ENCODE measurements at places on chromosomes 12 and 14.

- DNase-seq, result no peak
Measured at GRCh38 chr12:29691161-29691854, 92.4 kb downstream of the TMTC1 start.

GRCh38 chr12:80165746-80166145 is 66.4 kb downstream of the OTOGL start:
- no peak for DNase-seq

DNA sequence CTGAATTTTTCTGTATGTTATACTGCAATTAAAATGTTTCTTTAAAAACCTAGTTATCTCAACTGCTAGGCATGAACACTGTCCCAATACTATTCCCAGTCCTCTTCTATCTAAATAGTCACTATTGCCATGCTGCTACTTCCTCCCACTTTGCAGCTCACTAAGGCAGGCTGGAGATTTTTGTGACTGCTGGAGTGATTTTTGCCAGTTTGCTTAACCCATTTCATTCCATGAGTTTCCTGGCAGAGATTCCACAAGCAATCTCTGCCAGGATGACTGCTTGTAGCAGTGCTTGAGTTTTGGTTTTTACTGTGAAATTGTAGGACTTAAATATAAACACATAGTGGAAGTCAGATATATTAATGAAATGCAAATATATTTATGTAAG is 80.8 kb downstream of the BHLHE41 start:
- DNase-seq, result no peak

DNA sequence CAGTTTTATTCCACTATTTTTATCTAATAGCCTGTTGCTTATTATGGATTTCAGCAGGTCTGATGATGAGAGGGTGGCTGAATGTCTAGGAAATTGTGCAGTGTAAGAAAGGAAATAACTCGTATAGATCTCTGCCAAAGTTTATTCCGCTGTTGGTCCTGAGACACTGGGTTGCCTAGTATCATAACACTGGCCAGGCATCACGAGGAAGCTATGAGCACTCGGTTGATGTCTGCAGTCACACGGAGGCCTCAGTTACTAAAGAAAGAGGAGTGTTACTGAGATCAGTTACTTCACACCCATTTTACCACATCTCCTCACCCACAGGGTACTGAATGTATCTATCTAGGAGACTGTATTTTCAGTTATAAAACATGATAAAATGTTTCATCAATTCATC is 21.9 kb downstream of the BHLHE41 start:
- no peak for DNase-seq

DNA sequence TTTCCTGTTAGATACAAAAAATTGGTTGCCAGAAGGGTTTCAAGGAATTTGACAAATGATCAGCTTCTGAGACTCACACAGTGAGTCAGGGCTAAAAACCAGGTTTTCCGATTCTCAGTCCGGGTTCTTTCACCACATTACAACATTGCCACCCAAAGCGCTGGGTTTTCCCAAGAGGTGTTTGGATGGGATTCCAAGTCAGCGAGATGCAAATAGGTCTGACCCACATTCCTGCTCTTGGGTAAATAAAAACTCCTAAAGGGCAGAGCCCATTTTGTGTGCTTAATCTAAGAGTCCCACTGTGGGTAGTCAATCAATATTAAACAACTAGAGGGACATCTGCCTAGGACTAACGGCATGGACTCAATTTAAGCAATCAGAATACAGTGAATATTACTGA is 5.4 kb upstream of the RIC8B start:
- DNase-seq, result no peak

DNA sequence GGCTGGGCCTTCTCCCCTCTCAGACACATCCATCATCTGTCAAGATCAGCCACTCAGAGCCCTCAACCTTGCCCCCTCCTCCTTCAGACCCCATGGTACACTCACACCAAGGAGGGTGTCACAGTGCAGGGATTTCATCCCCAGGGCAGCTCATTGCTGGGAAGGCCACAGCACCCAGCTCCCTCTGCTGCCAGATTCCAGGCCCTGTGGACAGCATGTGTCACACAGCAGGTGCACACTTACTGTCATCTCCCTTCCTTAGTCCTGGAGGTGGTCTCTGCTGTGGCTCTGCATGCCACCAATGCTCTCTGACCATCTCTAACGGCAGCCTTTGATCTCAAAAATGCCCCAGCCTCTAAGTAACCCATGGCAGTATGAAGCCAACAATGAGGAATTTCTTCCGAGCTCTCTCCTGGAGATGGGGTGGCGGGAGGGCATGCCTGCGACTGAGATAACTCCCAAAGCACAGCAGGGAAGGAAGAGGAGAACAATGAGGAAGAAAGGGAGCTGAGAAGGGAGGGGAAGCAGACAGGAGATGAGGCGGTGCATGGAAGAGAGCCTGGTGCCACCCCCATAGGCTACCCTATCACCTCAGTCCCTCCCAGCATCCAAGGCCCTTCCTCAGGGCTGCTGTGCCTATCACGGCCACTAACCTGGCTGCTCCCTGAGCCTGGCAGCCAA is 101.0 kb downstream of the SINHCAF start:
- no peak for DNase-seq

GRCh38 chr12:107903341-107904061 is 129.0 kb downstream of the ASCL4 start:
- DNase-seq, result no peak

DNA sequence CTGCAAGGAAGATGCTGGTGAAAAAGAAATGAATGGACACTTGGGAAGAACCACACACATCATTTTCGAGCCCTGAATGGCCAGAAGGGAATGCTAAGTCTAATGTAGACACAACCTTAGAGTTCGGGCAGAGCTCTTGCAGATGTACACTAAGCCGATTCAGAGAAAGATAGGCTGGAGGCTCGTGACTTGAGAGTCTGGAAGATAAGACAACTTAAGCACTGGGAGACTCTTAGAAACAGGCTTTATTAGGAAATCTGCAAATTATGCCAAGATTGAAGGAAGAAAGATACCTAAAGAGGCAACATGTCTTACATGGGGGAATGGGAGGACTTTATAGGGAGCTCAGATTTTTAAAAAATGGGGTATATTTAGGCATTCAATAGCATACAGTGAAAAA is 13.5 kb downstream of the TBPL2 start:
- no peak for DNase-seq

DNA sequence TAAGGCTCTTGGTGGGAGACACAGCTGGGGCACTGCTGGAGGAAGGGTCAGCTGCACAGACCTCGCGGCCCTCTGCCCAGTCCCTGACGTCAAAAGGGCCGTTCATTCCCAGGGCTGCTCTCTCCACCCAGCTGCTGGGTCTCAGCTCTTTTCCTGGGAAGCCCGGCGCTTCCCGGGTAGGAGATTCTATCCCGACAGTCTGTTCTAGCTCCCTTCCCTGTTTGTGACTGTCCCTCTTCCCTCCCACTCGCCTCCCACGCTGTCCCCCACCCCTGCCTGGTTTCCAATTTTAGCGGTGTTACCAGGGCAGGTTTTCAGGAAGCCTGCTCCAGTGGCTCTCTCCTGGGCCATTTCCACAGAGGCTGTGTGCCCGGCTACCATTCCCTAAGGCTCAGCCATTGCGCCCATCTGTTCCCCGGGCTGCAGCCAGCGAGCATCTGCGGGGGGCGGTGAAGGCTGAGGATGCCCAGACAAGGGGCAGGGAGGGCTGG is 186.6 kb downstream of the CACNA1C start:
- no peak for DNase-seq

DNA sequence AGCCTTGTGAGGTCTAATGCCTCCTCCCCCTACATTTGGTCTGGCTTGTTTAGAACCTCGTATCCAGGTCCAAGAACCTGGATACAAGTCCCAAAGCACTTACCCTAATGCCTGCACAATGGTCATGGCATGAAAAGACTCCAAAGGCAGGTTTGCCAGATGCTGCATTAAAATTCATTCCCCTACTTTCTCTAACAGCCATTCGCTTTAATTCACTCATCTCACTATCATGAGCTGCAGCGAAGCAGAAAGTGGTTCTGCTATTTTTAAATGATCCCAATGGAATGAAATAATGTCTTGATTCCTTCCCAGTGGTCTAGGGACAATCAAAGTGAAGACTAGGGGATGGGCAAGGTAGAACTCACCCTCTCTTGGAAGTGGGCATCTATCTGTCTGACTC is 72.5 kb upstream of the MAX start:
- DNase-seq, result no peak

DNA sequence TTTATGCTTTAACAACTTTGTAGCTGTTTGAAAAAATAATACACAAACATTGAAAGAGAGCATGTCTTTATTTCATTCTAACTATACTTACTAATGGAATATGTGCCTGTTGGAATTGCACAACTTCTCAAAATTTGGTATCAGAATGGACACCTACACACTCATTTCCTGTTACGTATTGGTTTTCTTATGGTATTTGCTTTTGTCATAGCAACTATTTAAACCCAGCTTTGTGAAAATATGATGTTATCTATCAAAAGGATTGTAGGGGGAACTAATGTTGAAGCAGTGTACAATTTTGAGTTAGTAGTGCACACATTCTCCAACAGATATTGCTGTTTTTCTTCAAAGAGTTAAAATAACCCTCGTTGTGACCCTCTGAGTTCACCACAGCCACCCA is 52.6 kb downstream of the RBMS2 start:
- DNase-seq, result no peak

DNA sequence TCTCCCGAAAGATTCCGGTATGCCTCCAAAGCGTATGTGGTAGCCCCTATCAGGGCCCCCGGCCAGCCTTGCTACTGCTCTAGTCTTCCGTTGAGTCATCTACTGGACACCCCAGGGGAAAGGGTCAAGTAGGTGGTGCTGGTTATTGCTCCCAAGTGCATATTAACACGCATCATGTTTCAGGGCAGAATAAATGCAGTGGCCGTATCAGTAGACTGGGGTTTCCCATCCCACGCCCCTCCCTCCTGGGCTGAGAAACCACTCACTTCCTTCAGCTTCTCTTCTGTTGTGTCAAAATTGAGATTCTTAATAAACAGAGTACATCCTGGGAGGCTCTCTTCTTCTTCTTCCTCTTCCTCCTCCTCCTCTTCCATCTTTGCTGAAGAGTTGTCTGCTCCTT is 39.3 kb downstream of the RBM19 start:
- DNase-seq, result no peak

DNA sequence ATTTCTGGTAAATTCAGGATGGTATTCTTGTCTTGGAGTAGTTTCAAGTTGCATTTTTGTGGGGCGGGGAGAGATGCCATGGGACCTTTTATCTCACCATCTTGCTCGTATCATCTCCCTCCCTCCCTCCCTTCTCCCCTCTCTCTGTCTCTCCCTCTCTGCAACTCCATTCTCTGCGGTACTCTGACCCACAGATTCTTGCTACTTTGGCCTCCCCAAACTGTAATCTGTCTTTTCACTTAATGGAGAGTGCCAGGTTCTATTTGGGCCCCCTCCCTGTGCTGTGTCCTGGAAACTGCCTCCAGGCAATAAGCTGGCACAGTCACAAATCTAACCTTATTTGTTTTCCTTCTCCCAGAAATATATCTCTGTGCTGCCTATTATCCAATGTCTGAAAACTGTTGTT is 175.2 kb downstream of the PAWR start:
- DNase-seq, result no peak

DNA sequence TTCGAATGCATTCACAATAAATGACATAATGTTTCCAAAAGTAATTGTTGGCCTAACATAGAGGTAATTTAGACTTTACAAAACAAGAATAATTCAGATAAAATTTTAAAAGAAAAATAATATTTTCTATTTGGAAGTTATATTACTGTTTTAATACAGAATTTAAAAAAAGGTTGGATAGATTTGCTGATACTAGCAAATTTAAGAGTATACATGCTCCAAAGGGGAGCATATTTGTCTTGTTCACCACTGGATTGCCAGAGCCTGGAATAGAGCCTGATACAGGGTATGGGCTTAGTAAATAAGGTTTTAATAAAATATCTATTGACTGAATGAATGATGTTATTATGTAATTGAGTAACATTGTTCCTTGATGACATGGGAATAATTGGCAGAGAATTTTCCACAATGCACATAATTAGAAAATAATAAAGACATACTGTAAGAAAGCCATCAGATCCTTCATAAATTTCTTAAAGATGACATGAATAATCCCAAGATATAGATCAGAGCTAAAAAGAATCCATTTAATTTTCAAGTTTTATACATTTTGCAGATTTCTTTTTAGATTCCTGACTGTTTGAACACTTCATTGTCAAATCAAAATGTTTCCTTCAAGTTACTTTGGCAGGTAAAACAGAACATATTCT is 305.3 kb downstream of the SLC6A15 start:
- no peak for DNase-seq

DNA sequence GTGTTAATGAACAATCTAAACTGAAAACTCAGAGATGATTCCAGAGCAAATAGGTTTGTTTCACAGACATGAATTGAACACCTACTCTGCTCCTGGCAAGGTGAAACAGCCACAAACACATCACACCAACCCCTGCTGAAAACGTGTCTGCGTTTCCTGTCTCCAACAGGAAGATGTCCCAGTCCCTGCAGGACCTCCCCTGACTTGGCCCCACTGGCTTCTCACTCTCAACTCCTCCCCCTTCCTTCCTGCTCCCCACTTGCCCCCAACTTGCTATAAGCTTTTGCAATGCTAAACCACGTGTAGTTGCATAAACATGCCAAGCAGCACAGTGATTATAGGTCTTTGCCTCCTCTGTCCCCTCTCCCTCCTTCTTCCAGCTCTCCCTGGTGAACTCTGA is 567.6 kb downstream of the BCL11B start:
- no peak for DNase-seq

- DNase-seq, result no peak
Measured at GRCh38 chr14:103732868-103733620, 17.4 kb downstream of the ZFYVE21 start.

DNA sequence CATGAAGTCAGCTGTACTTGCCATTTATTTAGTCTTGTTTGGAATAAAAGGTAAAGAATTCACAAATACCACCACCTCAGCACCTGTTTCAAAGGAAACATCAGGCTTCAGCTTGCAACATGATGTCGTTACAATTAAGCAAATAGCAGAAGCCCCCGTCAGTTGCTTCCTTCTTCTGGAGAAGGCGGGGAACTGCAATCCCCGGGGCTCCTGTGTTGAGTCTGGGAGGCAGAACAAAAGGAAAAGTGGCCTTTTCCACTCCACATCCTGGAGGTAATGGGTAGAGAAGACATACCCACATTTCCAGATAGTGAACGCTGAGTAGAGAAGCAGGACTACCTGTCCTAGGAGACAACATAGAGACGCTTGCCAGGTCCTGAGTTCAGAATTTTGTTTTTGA is 92.8 kb downstream of the DNAH10 start:
- no peak for DNase-seq
